ENCODE measurements at places on chromosomes 2 and 18.

GRCh38 chr18:10038268-10038667, 124.5 kb downstream of the VAPA start:
- no peak for DNase-seq

GRCh38 chr2:129885735-129886134, 93.7 kb upstream of the RAB6C start:
- DNase-seq, result no peak

DNA sequence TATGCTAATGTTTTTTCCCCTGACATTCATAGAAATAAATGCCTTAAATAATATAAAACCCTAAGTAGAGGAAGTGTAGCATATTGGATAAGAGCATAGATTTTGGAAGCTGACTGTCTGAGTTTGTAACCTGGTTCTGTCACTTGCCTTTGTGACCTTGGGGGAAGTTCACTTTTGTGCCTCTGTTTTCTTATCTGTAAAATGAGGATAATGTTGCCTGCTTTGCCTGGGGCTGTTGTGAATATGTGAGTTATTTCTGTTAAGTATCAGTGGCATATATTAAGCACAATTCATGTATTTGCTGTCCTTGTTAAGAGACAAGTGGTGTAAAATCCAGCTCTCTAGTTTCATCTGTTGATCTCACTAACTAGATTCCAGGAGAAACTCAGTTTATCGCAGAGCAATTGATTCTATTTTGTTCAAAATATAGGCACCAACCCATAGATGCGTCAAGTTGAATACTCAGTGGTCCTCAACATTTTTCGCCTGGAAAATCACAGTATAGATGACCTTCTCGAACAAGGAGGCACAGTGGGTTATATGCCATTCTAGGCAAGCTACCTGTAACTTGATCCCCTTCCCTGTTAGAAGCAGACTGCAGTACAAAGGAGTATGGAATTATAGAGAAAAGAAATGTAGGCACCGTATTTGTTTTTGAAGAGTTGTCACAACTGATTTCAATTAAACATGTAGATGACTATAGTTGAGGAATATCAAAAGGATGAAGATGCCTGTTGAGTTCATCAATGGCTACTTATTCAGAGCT, 67.0 kb downstream of the SOCS6 start:
- DNase-seq, result no peak

DNA sequence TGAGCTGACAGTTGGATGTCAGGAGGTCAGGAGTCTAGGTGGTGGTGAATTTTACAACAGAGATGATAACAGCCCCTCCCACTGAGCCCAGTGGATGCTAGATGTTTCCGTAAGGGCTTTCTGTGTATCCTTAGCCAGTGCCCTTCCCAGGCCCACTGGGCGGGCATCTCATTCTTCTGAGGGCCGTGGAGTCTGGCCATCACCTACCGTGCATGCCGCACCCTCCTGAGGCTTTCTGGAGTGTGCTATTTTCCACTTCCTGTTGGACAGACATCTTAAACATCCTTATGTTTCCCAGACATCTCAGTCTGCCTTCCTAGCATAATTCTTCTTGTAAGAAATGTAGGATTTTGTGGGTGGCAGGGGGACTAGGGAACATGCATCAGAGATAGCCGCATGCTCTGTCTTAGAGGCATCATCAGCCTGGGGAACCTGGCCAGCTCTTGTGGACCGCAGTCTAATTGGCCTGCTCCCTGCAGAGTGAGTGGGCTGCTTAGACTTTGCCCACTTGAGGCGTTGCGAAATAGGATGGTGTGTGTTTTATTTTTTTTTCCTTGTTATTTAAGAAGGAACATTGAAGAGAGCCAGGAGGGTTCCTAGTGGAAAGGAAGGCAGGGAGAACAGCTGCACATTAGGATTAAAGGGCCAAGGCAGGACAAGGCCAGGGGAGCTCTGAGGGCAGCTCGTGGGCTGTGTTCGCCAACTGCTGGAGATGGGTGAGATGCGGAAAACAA, 135.8 kb downstream of the SH3RF3 start:
- no peak for DNase-seq

DNA sequence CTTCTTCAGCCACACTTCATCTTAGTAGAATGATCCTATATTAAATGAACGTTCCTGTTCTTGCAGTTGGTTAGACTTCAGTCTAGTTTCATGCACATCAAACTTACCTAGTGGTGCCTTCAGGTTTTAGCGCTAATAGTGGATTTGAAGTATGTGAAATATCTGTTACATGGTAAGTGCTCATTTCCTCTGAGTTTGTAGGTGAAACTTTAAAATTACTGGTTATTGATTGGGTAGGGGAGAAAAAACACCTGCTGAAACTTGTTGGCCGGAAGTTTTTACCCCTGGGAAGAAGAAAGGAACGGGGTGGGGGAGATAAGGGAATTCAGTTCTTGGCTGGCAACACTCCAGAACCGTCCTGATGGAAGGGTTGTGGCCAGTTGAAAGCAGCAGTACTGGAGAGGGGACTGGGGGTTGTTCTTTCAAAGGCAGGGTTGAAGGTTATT, 112.8 kb downstream of the SPTBN1 start:
- peak; percentile 52 for DNase-seq

DNA sequence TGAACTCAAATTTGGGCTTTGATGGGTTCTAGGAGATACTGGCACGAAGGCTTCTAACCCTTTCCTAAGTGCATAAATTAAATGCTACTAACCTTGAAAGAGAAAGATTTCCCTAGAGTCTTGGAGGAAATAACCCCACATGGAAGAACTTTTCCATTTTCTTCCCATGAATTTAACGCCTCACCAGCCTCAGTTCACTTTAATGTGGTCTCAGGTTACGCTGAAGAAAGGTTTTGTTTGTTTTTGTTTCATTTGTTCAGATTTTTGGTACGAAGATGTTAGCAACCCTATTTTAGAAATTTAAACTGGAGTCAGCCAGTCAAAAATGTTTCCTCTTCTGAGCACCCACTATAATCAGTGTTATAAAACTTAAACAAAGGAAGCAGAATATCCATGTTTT, 30.7 kb downstream of the METTL4 start:
- no peak for DNase-seq

- DNase-seq, result no peak
Measured at GRCh38 chr2:127094509-127095366, 12.2 kb downstream of the BIN1 start.

- no peak for DNase-seq
Measured at GRCh38 chr2:60407398-60407797, 146.1 kb downstream of the BCL11A start.
